GM12892 (cell line): ENCODE measurements at places on chromosomes 13 and 19.
A peak's percentile ranks its signal among the peaks of the same experiment; 100 is the strongest.

DNA sequence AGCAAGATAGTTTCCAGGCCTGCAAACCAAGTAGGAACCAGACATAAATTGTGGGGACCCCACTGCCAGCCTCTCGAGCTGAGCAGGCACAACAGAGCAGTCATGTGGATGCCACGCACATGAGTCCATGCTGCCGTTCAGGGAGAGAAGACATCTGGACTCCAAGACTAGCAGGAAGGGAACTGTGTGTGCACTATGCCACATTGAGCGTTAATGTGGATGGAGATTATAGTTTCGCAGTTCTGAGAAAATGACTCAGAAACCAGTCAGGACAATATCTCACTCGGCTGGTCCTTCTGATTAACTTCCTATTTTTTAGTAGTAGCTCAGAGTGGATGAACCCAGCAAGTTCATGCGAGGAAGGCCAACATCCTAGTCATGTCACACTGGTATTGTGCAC lies 124.9 kb downstream of the CRYL1 start:
- DNase-seq, result no peak

GRCh38 chr13:30464496-30465342 lies 1.0 kb downstream of the HMGB1 start:
- DNase-seq, result peak; percentile 33

DNA sequence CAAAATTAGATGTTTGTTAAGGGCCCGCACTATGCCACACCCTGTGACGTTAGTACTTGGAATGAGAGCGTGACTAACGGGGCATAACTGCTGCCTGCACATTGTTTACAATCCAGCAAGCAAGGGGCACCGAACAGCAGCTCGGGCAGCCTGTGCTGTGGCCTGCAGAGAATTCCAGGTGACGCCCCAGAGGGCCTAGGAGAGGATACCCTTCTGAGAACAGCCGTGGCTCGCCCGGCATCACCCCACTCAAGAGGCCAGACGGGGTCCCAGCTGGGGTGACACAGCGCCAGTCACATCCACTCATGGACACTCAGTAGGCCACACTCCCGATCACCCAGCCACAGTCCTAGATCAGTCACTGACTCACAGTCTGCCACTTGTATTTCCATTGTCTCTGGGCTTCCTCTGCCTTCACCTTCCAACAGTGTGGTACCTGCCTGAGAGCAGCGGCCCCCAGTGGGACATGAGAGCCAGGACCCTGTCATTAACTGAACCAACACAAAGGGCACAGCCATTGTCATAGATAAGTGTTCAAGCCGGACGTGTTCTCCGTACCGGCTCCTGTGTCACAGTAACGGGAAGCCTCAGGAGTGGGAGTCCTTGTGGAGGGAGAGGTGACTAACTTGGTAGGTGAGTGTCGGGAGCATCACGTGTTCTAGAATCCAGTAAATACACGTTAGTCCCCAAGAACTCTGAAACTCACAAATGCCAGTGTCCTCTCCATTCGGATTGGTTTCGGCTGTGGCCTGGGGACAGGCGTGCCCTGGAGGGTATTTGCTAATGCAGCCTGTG lies 7.5 kb downstream of the ZNF331 start:
- no peak for DNase-seq

DNA sequence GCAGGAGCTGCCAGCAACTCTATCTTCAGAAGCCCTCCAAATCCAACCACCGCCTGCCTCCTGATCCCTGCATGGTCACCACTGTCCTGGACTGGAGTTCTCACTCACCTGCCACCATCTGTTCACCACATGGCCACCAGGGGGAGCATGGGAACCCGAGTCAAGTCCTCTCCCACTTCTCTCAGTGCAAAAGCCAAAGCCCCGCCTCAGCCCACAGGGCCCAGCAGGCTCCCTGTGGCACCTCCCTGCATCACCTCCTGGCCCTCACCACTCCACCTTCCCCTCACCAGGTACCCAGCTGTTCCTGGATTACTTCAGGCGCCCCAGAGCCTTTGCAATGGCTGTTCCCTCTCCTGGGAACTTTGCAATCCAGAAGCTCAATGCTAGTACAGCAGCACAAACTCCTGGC lies 5.3 kb downstream of the DHPS start:
- peak; percentile 86 for DNase-seq

DNA sequence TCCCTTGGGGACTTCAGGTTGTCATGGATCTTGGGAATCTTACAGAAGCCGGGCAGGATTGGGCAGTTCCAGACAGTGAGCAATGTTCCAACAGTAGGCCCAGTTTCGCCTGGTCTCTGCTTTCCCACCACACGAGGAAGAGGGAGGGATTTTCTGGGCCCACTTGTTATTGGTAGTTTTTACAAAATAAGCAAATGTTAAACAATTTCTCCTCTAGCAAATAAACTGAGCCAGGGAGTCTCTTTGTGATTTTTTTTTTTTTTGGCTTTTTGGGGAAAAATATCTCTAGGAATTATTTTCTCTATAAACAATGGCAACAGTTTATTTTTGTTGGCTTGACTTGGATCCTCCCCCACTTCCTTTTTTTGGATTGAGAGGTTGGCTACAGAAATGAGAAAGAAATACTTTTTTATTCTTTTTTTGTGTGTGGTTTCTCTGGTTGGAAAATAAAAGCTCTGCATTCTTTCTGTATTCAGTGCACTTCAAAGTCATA lies 89.3 kb downstream of the TM9SF2 start:
- no peak for DNase-seq
